ENCODE measurements at places on chromosomes 7 and 10.
A peak's percentile ranks its signal among the peaks of the same experiment; 100 is the strongest.

DNA sequence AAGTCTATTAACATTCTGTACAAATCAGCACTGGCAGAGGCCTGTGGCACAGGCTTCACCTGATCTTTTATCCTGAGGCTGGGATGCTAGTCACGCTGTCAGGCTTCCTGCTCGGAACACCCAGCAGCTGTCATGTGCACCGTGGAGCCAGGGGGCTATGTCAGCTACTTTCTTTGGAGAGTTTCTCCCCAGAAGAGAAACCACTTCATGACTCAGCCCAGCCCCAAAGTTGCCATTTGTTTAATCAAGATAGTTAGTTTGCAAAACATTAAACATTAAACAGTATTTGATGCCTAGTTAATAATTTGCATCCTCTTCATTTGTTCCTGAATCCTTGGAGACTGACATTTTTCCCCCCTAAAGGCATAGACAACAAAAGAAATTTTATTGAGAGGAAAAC, at the start of gene HABP2:
TSS of gene HABP2 (plus strand) at position 353 of the 400 bp plus-strand sequence. CDS start 69 bp downstream, outside the sequence.
- no peak for DNase-seq

GRCh38 chr10:79436066-79436849, 9.2 kb downstream of the ZCCHC24 start:
- DNase-seq = no peak

DNA sequence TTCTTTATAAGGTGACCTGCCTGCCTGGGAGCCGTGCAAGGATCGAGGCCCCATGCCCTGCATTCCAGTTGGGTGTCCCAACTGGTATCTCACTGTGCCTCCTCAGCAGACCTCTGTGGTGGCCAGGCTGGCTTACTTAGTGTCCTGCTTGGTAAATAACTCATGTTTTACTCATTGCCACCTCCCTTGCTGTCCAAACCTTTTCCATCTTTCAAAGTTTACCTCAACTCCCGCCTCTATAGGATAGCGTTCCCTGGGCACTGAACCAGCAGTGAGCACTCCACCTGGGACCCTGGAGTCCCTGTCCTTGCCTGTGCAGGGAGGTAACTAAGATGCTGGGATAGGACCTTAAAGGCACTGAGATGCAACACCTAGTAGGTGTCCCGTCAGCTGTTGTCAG, 33.6 kb downstream of the SLC18A2 start:
- DNase-seq = no peak

GRCh38 chr7:143396182-143396581, 12.5 kb downstream of the EPHA1 start:
- DNase-seq = no peak

- DNase-seq = no peak
Measured at GRCh38 chr7:25574828-25575227, 346.5 kb upstream of the NPVF start.

- peak; percentile 31 for DNase-seq
Measured at GRCh38 chr10:71486484-71487114, 89.9 kb downstream of the CDH23 start.

All from COLO829 (cell line).